ENCODE measurements at places on chromosomes 6 and 20.

DNA sequence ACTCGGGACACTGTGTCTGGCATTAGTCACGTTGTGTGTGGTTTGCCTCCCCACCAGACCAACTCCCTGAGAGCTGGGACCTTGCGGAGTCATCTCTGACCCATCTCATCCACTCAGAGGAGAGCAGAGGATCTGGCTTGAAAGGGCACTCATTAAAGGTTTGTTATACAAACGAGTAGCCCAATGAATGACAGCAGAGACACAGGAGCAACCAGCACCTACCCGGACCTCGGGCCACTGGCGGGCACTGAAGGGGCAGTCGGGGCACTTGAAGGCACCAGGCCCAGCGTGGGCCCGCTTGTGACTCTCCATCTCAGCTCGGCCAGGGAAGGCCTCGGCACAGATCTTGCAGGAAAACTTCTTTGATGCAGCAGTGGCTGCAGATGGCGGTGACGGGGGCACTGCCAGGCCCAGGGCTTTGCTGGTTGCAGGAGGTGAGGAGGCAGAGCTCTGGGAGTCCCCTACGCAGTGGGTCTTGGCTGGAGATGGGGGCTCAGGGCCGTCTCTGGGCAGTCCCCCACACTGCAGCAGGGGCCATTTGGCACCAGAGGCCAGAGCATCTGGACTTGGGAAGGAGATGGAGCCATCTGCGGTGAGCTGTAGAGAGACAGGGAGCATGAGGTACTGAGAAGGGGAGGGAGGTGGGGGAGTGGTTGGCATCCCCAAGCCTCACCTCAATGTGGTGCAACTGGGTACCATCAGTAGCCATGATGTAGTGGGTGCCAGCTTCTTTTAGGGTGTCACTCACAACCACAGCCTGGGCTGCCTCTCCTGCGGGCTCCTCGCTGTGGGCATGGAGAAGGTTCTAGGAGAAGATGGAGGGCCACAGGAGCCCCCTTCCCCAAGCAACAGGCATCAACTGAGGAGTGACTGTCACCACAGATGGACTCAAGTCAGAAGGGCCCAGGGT lies 17.7 kb downstream of the PCIF1 start:
- no peak for DNase-seq

DNA sequence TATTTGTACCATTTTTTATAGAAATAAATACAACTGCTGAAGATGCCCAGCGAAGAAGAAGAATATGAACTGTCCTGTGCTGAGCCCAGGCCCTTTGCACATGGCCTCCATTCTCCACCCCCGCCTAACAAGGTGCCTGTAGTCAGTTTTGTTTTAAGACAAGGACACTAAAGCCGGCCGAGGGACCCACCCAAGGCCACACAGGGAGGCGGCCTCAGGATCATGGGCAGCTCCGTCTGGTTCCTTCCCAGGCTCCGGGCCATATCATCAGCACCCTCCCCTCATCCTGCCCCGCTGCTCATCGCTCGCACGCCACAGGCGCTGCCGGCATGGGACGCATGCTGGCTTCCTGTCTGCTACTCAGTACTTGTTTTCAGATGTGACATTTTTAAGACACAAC lies 21.3 kb downstream of the PSMG4 start:
- no peak for DNase-seq

GRCh38 chr20:38628580-38629470 lies 27.2 kb downstream of the ARHGAP40 start:
- DNase-seq = no peak

- DNase-seq = no peak
Measured at GRCh38 chr6:150336299-150336698, 32.5 kb upstream of the IYD start.

DNA sequence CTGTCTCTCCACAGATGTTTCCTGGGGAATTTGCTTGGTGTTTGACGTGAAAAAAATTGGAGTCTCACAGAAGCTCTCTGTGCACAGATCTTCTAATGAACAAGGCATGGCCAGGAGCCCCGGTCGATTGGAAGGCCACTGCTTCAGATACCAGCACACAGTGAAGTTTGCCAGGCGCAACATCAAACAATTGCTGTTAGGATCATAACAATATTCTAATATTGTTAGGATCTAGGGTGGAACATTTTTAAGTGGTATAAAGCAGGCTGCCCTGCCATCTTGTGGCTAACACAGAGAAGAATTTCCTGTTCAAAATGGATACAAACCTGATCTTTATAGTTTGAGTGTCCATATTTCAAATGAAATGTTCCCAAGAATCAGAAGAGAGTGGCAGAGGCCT lies 64.1 kb downstream of the C6orf118 start:
- DNase-seq = no peak

GRCh38 chr20:59752101-59752586 lies 147.8 kb downstream of the PHACTR3 start:
- DNase-seq = no peak

GRCh38 chr20:3400260-3401155 lies 7.0 kb downstream of the DNAAF9 start:
- no peak for DNase-seq

GRCh38 chr6:149891259-149891658 lies 6.7 kb downstream of the RAET1E start:
- DNase-seq = no peak

- DNase-seq = no peak
Measured at GRCh38 chr6:139708337-139709199, 334.1 kb upstream of the CITED2 start.

DNA sequence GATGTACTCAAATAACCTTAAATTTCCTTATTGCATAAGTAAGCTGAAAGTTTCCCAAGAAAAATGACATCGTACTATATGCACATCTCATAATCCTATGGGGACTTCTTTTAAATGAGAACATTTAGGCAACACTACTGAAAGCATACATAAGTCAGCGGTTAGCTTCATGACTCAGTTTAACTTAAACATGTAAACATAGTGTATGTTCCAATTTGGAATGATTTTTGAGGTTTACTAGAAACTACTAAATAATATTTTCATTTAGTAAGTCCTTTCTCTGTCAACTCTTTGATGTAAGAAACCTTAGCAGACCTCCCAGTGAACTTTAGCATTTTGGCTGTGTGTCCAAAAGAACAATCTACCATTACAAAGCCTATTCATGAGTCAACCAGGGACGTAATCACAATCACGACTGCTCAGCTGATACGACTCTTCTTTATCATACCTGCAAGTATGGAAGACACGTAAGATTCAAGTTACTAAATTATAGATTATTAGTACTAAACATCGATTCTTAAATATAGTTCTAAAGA lies 19.3 kb downstream of the HIVEP2 start:
- DNase-seq = no peak

- no peak for DNase-seq
Measured at GRCh38 chr6:168326294-168327261, 7.0 kb upstream of the DACT2 start.

GRCh38 chr6:18101271-18101670 lies 21.2 kb downstream of the NHLRC1 start:
- no peak for DNase-seq

Data from naive thymus-derived CD8-positive, alpha-beta T cell (primary cell).